Gastrocnemius medialis (tissue), 4 donors: ENCODE measurements at places on chromosomes 3 and 15. TPM values are rescaled to one million over a fixed set of nuclear protein-coding genes. Genes with fewer than 3 reads are reported as not detected.

- H3K36me3 ChIP-seq = no peaks in the 10 kb centered on the region
- H3K4me1 ChIP-seq = peaks cover 30% of the 10 kb centered on the region
- peak overlapping the region; percentile 55 for H3K27ac ChIP-seq
- H3K4me3 ChIP-seq = no peak overlapping the region
Measured at GRCh38 chr3:149371001-149371722, 6.3 kb downstream of the TM4SF1 start.

GRK7 gene
- 0.16 TPM for total RNA-seq

DNA sequence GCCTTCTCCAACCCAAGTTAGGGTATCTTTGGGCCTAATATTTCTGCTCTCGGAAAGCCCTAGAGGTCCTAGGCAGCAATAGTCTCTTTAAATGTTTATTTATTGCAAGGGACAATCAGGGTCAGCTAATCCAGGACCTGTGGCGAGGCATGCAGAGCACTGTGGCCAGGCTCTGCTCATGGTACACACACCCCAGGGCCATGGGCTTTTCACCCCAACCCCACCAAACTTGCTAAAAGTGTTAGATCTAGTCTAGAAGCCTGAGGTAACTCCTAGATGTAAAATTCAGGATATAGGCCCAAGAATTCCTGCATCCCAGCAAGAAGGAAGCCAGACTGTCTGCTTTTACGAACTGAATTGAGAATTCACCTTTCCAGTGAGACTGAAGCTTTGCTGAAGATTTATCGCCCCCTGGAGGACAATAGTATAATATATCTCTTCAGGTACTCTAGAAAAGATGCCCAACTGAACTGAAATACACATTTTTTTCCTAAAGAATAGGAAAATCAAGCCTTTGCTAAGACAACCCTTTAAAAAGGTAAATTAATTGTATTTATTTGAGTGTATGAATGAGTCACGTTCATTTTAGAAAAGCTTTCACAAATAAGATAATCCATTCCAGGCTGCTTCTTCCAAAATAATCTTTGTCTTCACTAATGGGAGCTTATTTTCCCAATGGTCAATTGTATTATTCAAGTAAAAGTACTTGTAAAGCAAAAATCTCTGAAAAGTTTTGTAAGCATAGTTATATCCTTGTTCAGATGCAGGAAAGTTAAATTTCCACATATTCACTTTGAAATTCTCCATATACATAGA is 89.8 kb downstream of the LRRC3B start:
- no peak overlapping the region for H3K27ac ChIP-seq
- no peak for DNase-seq
- H3K27me3 ChIP-seq = no peaks in the 10 kb centered on the region
- no peak overlapping the region for H3K4me3 ChIP-seq
- no peaks in the 10 kb centered on the region for H3K36me3 ChIP-seq
- H3K4me1 ChIP-seq = no peaks in the 10 kb centered on the region

TMCO5A gene
- total RNA-seq = not detected

GRCh38 chr3:229183-229661 is 32.7 kb downstream of the CHL1 start:
- H3K36me3 ChIP-seq = no peaks in the 10 kb centered on the region
- DNase-seq = no peak
- H3K27me3 ChIP-seq = no peaks in the 10 kb centered on the region
- H3K4me3 ChIP-seq = no peak overlapping the region
- no peak overlapping the region for H3K27ac ChIP-seq
- H3K4me1 ChIP-seq = no peaks in the 10 kb centered on the region

DNA sequence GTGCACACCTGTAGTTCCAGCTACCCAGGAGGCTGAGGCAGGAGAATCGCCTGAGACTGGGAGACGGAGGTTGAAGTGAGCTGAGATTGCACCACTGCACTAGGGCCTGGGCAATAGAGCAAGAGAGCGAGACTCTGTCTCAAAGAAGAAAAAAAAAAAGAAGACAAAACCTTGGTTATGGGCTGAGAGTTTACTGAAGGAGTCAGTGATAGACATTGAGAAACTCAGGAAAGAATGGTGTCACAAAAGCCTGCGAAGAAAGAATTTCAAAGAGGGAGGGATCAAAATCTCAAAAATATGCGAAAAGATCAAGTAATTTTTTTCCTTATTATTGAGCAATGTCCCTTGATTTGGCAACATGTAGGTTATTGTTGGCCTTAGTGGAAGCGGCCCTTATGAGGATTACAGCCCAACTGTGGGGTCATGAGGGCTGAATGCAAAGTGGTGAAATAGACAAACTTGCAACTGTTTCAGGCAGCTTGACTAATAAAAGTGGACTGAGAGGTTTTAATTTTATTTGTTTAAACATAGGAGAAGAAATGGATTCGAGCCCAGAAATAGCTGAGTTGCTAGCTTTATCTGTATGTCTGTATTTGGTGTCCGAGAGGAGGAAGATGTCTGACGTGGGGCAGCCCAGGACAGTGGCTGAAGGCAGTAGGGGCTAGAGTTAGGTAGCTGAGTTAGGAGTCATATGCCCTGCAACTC is 18.8 kb upstream of the CELF6 start:
- H3K27ac ChIP-seq = no peak overlapping the region
- no peak overlapping the region for H3K4me3 ChIP-seq
- no peaks in the 10 kb centered on the region for H3K36me3 ChIP-seq
- no peaks in the 10 kb centered on the region for H3K27me3 ChIP-seq
- DNase-seq = no peak
- H3K4me1 ChIP-seq = no peaks in the 10 kb centered on the region

GRCh38 chr15:41666353-41666920 is 6.2 kb downstream of the MGA start:
- no peaks in the 10 kb centered on the region for H3K27me3 ChIP-seq
- H3K4me1 ChIP-seq = peaks cover 22% of the 10 kb centered on the region
- H3K36me3 ChIP-seq = no peaks in the 10 kb centered on the region
- no peak overlapping the region for H3K27ac ChIP-seq
- H3K4me3 ChIP-seq = no peak overlapping the region

PLA2G4E gene
- total RNA-seq = not detected

DNA sequence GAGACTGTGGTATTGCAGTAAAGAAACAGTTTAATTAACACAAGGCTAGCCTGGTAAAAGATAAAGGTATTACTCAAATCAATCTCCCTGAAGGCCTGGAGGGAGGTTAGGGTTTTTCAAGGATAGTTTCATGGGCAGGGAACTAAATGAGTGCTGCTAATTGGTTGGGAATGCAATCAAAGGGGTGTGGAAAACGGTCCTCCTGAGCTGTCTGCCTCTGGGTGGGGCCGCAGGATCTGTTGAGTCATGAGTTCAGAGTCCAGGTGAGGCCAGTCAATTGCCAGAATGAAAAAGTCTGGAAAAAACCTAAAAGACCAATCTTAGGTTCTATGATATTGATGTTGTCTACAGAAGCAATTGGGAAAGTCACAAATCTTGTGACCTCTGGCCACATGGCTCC is 293.2 kb downstream of the MCTP2 start:
- no peak overlapping the region for H3K4me3 ChIP-seq
- no peak overlapping the region for H3K27ac ChIP-seq
- H3K4me1 ChIP-seq = no peaks in the 10 kb centered on the region
- H3K27me3 ChIP-seq = no peaks in the 10 kb centered on the region
- no peak for DNase-seq

- H3K36me3 ChIP-seq = no peaks in the 10 kb centered on the region
- H3K4me1 ChIP-seq = no peaks in the 10 kb centered on the region
- no peaks in the 10 kb centered on the region for H3K27me3 ChIP-seq
- no peak overlapping the region for H3K27ac ChIP-seq
Measured at GRCh38 chr15:80272987-80273386, 21.0 kb upstream of the CTXND1 start.

- H3K4me3 ChIP-seq = no peak overlapping the region
- H3K27me3 ChIP-seq = no peaks in the 10 kb centered on the region
Measured at GRCh38 chr15:65414841-65415621, 7.7 kb downstream of the IGDCC4 start.
